ENCODE measurements at places on chromosomes 2 and 18. TPM values are rescaled to one million over a fixed set of nuclear protein-coding genes. Genes with fewer than 3 reads are reported as not detected.

DNA sequence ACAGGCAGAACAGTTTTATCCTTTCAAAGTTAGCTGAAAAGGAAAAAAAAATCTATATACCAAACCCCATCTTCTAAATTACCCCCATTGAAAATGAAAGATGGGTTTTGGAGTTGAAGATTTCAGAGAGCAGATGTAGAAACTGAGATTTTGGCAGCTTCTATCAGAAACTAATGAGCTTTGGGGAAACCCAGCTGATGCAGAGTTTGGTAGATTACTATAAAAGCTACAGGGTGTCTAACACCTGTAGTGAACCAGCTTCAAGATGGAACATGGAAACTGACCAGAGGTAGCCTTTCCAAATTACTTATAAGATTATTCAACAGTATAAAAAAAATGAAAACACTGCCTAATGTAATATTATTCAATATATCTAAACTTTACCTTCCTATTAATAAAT, 583.1 kb downstream of the XIRP2 start:
- no peak overlapping the region for H3K4me3 ChIP-seq
- H3K36me3 ChIP-seq = no peaks in the 10 kb centered on the region
- DNase-seq = no peak
- no peaks in the 10 kb centered on the region for H3K27me3 ChIP-seq
- H3K4me1 ChIP-seq = no peaks in the 10 kb centered on the region
- H3K27ac ChIP-seq = no peak overlapping the region

GRCh38 chr18:55310044-55310676, 277.8 kb downstream of the TCF4 start:
- no peak overlapping the region for H3K27ac ChIP-seq
- no peak overlapping the region for H3K4me3 ChIP-seq
- DNase-seq = no peak
- peaks cover 2% of the 10 kb centered on the region for H3K36me3 ChIP-seq

Gene INSIG2
- total RNA-seq = 9.1 TPM

GRCh38 chr2:174003720-174004695, 38.8 kb upstream of the SP3 start:
- peaks cover 5% of the 10 kb centered on the region for H3K4me1 ChIP-seq
- no peaks in the 10 kb centered on the region for H3K27me3 ChIP-seq
- DNase-seq = no peak
- H3K4me3 ChIP-seq = no peak overlapping the region
- H3K27ac ChIP-seq = no peak overlapping the region
- no peaks in the 10 kb centered on the region for H3K36me3 ChIP-seq

DNA sequence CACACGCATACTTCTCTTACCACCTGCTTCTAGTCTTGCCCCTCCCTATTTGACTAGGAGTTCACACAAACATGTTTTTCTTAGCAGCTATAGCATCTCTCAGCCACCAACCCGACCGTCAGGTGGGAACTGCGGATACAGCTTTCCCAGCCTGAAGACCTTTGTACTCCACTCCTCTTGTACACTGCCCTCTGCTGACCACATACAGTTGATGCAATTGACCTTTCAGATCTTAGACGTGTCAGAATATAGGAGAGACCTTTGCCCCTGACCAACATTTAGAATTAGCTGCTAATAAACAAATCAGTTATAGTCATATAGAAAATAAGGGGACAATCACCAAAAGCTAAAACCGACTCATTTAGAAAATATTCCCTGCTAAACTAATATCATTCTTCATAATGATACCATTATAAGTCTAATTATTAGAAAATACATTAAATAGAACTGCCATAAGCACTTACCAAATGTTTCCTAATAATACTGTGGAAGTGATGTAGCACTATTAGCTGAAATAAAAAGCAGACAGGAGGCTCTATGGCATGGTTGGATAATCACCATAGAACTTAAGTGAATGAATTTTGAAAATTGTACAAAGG, 208.4 kb downstream of the RAD51AP2 start:
- no peaks in the 10 kb centered on the region for H3K4me1 ChIP-seq
- H3K27ac ChIP-seq = no peak overlapping the region
- no peaks in the 10 kb centered on the region for H3K27me3 ChIP-seq

Gene LOXHD1
- total RNA-seq = not detected

GRCh38 chr2:44330801-44331200, 30.5 kb downstream of the PREPL start:
- H3K4me1 ChIP-seq = peaks cover 7% of the 10 kb centered on the region
- DNase-seq = peak; percentile 41
- H3K27me3 ChIP-seq = no peaks in the 10 kb centered on the region
- no peak overlapping the region for H3K4me3 ChIP-seq

DNA sequence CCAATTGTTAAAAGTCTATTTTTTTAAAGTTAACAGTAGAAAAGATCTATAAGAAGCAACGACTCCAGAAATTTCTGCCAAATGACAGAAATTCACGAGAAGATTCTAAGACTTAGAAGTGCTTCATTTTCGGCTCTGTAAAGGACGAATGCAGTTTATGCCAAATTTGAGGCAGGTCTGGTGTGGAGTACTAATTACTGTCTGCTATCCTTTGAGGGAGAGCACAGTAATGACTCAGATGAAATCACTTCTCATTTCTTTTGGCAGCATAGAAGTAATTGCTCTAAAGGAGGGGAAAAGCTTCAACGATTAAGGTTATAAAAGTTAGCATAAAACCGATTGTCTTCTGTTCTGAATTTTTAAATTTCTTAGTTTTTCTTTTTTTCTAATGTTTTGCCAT, 11.4 kb downstream of the G6PC2 start:
- no peak overlapping the region for H3K27ac ChIP-seq
- H3K4me1 ChIP-seq = no peaks in the 10 kb centered on the region
- peak overlapping the region; percentile 15 for H3K4me3 ChIP-seq
- no peak for DNase-seq

GRCh38 chr2:12858786-12859185, 142.1 kb downstream of the TRIB2 start:
- peaks cover 16% of the 10 kb centered on the region for H3K4me1 ChIP-seq
- H3K27ac ChIP-seq = no peak overlapping the region
- no peak overlapping the region for H3K4me3 ChIP-seq

DNA sequence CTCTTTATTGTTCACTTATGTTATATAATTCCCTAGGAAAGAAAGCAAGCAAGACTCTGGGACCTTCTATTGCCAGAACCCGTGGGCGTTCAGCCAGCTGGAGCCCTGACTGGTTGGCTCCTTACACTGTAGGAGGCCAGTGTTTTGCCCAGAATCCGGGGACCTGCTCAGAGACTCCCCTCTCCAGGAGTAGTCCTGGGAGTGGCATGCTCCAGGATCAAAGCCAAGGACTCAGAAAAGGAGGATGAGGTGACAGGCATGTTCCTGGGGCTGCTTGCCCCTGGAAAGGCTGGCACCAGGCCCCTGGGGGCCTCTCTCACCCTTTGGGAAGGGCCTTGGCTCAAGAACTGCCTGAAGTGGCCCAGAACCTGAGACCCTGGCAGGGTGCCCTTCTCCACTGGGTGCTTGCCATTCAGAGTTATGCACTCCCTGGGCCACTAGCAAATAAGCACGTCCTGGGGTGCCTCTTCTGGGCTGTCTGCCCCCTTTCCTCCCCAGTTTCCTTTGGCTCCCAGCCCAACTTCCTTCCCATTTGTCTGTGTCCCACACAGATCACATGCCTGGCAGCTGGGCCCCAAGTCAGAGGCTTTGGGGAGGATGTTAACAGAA, 19.6 kb upstream of the KIF3C start:
- H3K27ac ChIP-seq = no peak overlapping the region
- no peaks in the 10 kb centered on the region for H3K27me3 ChIP-seq
- no peaks in the 10 kb centered on the region for H3K36me3 ChIP-seq
- peak; percentile 41 for DNase-seq
- no peak overlapping the region for H3K4me3 ChIP-seq

Gene ZSWIM2
- not detected for total RNA-seq

DNA sequence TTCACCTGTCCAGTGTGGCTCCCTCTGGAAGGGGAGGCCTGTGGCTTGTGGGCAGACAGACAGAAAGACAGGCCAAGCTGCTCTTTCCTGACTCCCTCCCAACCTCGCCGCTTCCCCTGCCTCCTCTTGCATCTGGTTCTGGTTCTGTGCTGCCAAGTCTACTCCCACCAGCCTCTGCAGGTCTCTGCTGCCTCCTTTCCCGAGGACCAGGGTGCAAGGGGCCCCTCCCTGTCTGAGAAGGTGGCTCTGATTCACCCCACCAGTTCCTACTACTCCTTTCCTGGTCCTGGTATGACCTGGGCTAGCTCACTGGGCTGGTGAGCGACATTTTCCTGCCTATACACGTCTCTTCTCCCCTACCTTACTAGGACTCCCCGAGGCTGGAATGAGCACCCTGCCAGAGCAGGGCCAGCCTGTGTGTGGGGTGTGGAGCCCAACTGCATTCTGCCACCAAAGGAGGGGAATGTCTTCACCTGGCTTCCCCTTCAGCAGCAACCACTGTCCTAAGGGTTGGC, 238.5 kb downstream of the CELF4 start:
- H3K4me3 ChIP-seq = no peak overlapping the region
- H3K27me3 ChIP-seq = peaks cover 45% of the 10 kb centered on the region
- H3K27ac ChIP-seq = no peak overlapping the region
- no peaks in the 10 kb centered on the region for H3K36me3 ChIP-seq
- no peak for DNase-seq

GRCh38 chr2:142483653-142484052, 352.8 kb upstream of the LRP1B start:
- no peak overlapping the region for H3K4me3 ChIP-seq
- no peak for DNase-seq
- no peaks in the 10 kb centered on the region for H3K4me1 ChIP-seq
- no peak overlapping the region for H3K27ac ChIP-seq

DNA sequence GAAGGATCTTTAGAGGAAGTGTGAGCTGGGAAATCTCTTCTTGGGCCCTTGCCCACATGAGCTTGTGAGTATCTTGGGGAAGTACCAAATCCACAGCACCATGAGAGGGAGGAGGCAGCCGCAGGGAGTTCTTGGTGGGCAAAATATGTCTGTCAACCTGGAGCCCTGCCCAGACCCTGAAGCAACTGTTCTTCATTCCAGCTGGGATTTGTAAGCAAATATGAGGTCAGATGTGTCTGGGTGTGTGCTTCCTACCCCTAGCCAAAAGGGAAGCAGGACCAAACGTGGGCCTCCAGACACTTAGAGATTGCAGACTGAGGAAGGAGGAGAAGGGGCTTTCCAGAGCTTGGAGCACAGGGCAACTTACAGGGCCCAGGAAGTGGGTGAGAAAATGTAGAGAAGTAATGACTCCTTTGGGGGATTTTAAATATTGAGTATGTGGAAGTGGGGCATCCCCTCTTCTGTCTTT, 41.9 kb downstream of the TMEM247 start:
- H3K4me3 ChIP-seq = no peak overlapping the region
- DNase-seq = peak; percentile 84
- no peaks in the 10 kb centered on the region for H3K36me3 ChIP-seq
- H3K27ac ChIP-seq = no peak overlapping the region

Gene FEV
- total RNA-seq = not detected

GRCh38 chr2:60963190-60963589, 54.3 kb upstream of the PEX13 start:
- H3K4me3 ChIP-seq = no peak overlapping the region
- peaks cover 1% of the 10 kb centered on the region for H3K4me1 ChIP-seq
- DNase-seq = no peak
- H3K27ac ChIP-seq = no peak overlapping the region
- H3K27me3 ChIP-seq = no peaks in the 10 kb centered on the region
- no peaks in the 10 kb centered on the region for H3K36me3 ChIP-seq

Gene CYTIP
- total RNA-seq = not detected

GRCh38 chr2:69041214-69041613, 28.2 kb downstream of the ANTXR1 start:
- H3K27me3 ChIP-seq = no peaks in the 10 kb centered on the region
- no peak overlapping the region for H3K27ac ChIP-seq
- H3K4me3 ChIP-seq = no peak overlapping the region
- peaks cover 9% of the 10 kb centered on the region for H3K4me1 ChIP-seq
- no peak for DNase-seq

GRCh38 chr2:135744760-135745314, 3.2 kb downstream of the UBXN4 start:
- H3K36me3 ChIP-seq = peaks cover 12% of the 10 kb centered on the region
- H3K27ac ChIP-seq = peak overlapping the region; percentile 50
- peaks cover 8% of the 10 kb centered on the region for H3K4me1 ChIP-seq
- DNase-seq = peak; percentile 17
- no peak overlapping the region for H3K4me3 ChIP-seq

- peaks cover 16% of the 10 kb centered on the region for H3K4me1 ChIP-seq
- no peaks in the 10 kb centered on the region for H3K27me3 ChIP-seq
- DNase-seq = no peak
- H3K4me3 ChIP-seq = no peak overlapping the region
- H3K36me3 ChIP-seq = no peaks in the 10 kb centered on the region
Observed at GRCh38 chr2:12857891-12858290, 141.2 kb downstream of the TRIB2 start.

Gene KLHL29
- 2.5 TPM for total RNA-seq

GRCh38 chr2:15073664-15074063, 441.1 kb downstream of the LRATD1 start:
- DNase-seq = no peak
- H3K36me3 ChIP-seq = no peaks in the 10 kb centered on the region
- no peak overlapping the region for H3K4me3 ChIP-seq
- H3K27me3 ChIP-seq = no peaks in the 10 kb centered on the region
- H3K27ac ChIP-seq = no peak overlapping the region

DNA sequence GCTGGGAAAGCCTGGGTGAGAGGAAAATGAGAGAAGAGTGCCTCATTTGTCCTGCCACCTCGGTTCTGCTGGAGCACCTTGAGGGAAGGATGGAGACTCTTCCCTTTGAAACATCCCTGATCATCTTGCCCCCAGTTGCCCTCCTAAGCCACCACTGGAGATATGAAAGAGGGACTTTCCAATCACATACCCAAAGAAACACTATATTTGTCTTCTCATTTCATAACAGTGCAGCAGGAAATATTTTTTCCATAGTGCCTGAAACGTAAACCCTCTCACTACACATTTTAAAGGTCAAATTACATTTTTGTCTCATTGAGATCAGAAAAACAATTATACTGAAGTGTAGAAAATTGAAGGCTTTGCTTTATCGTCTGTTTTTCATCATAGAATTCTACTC, 63.3 kb downstream of the KCTD18 start:
- peaks cover 21% of the 10 kb centered on the region for H3K4me1 ChIP-seq
- no peak for DNase-seq
- H3K27me3 ChIP-seq = no peaks in the 10 kb centered on the region
- peak overlapping the region; percentile 64 for H3K27ac ChIP-seq
- peaks cover 30% of the 10 kb centered on the region for H3K36me3 ChIP-seq

Gene HOXD13
- not detected for total RNA-seq

Gene UNC80
- total RNA-seq = not detected

Gene UGT1A6
- total RNA-seq = not detected

Gene CWC22
- 17.9 TPM for total RNA-seq

Measured in IMR-90 (cell line).